ENCODE measurements at places on chromosomes 12 and 14. TPM values are rescaled to one million over a fixed set of nuclear protein-coding genes. Genes with fewer than 3 reads are reported as not detected.

DNA sequence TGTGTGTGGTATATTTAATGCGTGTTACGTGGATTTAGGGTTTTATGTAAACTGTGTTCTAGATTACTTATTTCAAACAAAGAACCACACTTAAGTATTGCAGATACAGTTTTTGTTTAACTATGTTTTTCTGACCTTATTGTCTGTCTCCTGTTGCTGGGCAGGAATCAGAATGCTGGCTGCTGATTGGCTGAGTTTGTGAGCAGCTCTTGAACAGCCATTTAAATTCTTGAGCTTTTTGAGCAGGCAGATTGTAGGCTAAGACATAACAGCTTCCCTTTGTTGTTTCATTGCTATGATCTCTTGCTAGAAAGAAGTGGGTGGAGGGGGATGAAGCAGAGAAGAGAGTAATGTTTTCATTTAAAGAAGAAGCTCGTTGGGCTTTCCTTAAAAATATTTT lies 52.2 kb downstream of the ATF7IP start:
- H3K36me3 ChIP-seq: no peaks in the 10 kb centered on the region
- no peaks in the 10 kb centered on the region for H3K27me3 ChIP-seq
- peak overlapping the region; percentile 27 for H3K4me3 ChIP-seq
- H3K27ac ChIP-seq: peak overlapping the region; percentile 6

GRCh38 chr12:123671876-123672275 lies 963 bp downstream of the TCTN2 start:
- H3K27me3 ChIP-seq: no peaks in the 10 kb centered on the region
- H3K4me3 ChIP-seq: peak overlapping the region; percentile 87
- H3K4me1 ChIP-seq: peaks cover 21% of the 10 kb centered on the region
- H3K27ac ChIP-seq: no peak overlapping the region
- DNase-seq: no peak
- peaks cover 10% of the 10 kb centered on the region for H3K36me3 ChIP-seq

- DNase-seq: no peak
- no peak overlapping the region for H3K27ac ChIP-seq
- no peaks in the 10 kb centered on the region for H3K4me1 ChIP-seq
- H3K36me3 ChIP-seq: peaks cover 46% of the 10 kb centered on the region
Measured at GRCh38 chr14:58227096-58227819, 17.4 kb upstream of the PSMA3 start.

GRCh38 chr12:64660237-64661018 lies 50.1 kb downstream of the RASSF3 start:
- H3K4me3 ChIP-seq: no peak overlapping the region
- H3K4me1 ChIP-seq: peaks cover 81% of the 10 kb centered on the region
- DNase-seq: no peak
- H3K27me3 ChIP-seq: no peaks in the 10 kb centered on the region
- no peaks in the 10 kb centered on the region for H3K36me3 ChIP-seq
- H3K27ac ChIP-seq: no peak overlapping the region

- H3K4me1 ChIP-seq: no peaks in the 10 kb centered on the region
- no peak for DNase-seq
- peaks cover 43% of the 10 kb centered on the region for H3K36me3 ChIP-seq
- H3K27me3 ChIP-seq: no peaks in the 10 kb centered on the region
Measured at GRCh38 chr12:4486980-4487379, 41.4 kb upstream of the FGF6 start.

GRCh38 chr12:20808521-20808920 lies 2.0 kb upstream of the SLCO1B3 start:
- DNase-seq: no peak
- H3K27me3 ChIP-seq: no peaks in the 10 kb centered on the region
- no peaks in the 10 kb centered on the region for H3K4me1 ChIP-seq
- no peaks in the 10 kb centered on the region for H3K36me3 ChIP-seq
- no peak overlapping the region for H3K27ac ChIP-seq

- no peak overlapping the region for H3K27ac ChIP-seq
- H3K36me3 ChIP-seq: no peaks in the 10 kb centered on the region
- H3K27me3 ChIP-seq: no peaks in the 10 kb centered on the region
- H3K4me3 ChIP-seq: no peak overlapping the region
Measured at GRCh38 chr14:51269634-51270033, 29.6 kb downstream of the TMX1 start.

DNA sequence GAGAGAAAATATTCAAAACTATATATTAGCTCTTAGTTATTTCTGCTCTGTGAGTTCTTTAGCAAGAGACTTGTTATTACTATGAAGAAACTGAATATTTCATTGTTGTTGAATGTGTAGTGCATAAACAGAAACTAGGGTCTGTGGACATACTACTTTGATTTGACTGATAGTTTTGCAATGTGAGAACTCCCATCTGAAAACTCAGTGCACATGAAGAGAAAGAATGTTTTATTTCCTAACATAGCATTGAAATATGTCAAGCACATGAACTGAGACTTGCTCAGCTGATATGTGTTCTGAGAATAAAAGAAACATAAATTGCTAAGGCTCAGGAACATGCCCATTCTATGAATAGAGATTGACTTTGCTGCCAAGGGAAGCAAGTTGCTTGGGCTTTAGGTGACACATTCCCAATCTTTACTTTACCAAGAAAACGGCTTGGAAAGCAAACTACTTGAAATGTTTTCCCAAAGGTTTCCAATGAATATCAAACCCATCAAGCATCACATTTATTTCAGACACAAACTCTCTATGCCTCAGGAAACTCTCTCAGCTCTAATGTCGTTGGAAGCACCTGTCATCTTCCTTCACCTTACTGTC lies 290.4 kb downstream of the SLC16A7 start:
- H3K4me3 ChIP-seq: no peak overlapping the region
- H3K27me3 ChIP-seq: no peaks in the 10 kb centered on the region
- no peaks in the 10 kb centered on the region for H3K36me3 ChIP-seq
- no peaks in the 10 kb centered on the region for H3K4me1 ChIP-seq

DNA sequence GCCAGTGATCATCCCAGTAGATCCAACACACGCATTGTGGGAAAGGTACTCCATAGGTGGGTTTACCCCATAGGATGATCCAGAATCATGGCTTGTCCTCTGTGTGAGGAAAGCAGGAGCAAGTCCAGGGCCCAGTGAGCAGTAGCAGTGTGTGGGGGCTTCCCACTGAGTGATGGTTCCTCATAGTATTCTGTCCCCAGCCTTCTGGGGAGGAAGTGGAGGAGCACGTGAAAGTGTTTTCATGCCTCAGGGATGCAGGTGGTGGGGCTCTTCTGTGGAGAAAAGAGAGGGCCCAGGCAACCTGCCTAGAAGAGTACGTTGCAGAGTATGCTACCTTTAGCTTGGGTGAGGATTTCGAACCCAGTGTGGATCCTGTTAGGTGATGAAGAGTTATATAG lies 56.5 kb downstream of the SUSD6 start:
- no peaks in the 10 kb centered on the region for H3K27me3 ChIP-seq
- H3K36me3 ChIP-seq: no peaks in the 10 kb centered on the region
- no peak overlapping the region for H3K4me3 ChIP-seq
- H3K27ac ChIP-seq: peak overlapping the region; percentile 12
- no peak for DNase-seq

- no peak overlapping the region for H3K27ac ChIP-seq
- DNase-seq: no peak
- H3K4me1 ChIP-seq: peaks cover 5% of the 10 kb centered on the region
Measured at GRCh38 chr14:22399776-22400175, 189.2 kb downstream of the DAD1 start.

- no peak overlapping the region for H3K4me3 ChIP-seq
- no peaks in the 10 kb centered on the region for H3K4me1 ChIP-seq
- H3K27me3 ChIP-seq: no peaks in the 10 kb centered on the region
- H3K36me3 ChIP-seq: no peaks in the 10 kb centered on the region
Measured at GRCh38 chr14:105503935-105504692, 13.1 kb downstream of the TEDC1 start.

- no peak overlapping the region for H3K27ac ChIP-seq
- H3K27me3 ChIP-seq: no peaks in the 10 kb centered on the region
- H3K36me3 ChIP-seq: no peaks in the 10 kb centered on the region
Measured at GRCh38 chr14:104895786-104896661, 28.7 kb upstream of the PLD4 start.

DNA sequence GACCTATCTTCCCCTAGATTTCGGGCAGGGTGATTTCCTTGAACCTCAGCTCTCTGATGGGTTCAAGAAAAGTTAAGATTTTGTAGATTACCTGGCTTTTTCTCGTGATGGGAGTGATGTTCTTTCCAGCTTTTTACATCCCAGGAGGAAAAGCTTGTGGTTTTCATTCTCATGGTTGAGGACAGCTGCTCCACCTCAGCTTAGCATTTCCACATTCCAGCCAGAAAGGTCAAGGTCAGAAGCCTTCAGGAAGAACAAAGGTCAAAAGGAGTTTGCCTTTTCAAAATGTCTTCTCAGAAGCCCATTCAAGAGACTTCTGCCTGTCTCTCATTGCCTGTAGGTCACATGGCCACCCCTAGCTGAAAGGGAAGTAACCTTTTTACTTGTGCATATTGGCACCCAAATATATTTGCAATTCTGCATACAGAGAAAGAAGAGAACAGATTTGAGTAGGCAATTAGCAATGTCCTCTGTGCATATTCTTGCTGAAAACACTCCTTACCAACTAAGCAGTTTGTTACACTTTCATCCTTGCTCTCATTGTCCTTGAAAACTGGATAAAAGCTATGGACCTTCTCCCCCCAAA lies 6.6 kb upstream of the ADGRD1 start:
- peak overlapping the region; percentile 62 for H3K27ac ChIP-seq
- no peak for DNase-seq
- H3K4me3 ChIP-seq: no peak overlapping the region
- no peaks in the 10 kb centered on the region for H3K36me3 ChIP-seq

DNA sequence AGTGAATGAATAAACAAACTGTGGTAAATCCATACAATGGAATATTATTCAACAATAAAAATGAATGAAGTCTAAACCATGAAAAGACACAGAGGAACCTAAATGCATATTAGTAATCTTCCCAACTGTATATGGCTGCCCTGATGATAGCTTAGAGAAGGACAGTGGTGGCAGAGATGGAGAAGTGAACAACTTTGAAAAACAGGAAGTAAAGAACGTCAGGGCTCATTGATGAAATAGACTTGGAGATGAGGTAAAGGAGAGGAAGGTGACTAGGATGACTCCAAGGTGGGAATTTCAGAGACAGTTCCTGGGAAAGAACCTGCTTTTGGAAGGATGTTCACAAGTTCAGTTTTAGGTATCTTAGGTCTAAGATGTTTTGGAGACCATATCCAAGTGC lies 36.3 kb upstream of the NT5DC3 start:
- no peak overlapping the region for H3K4me3 ChIP-seq
- DNase-seq: no peak
- H3K27ac ChIP-seq: no peak overlapping the region
- H3K4me1 ChIP-seq: no peaks in the 10 kb centered on the region

GRCh38 chr12:178829-179109 lies 35.2 kb downstream of the SLC6A12 start:
- no peak overlapping the region for H3K4me3 ChIP-seq
- H3K36me3 ChIP-seq: no peaks in the 10 kb centered on the region
- peaks cover 40% of the 10 kb centered on the region for H3K27me3 ChIP-seq

GRCh38 chr14:48936362-48936761 lies 649.8 kb downstream of the RPS29 start:
- peak overlapping the region; percentile 63 for H3K27ac ChIP-seq
- H3K4me3 ChIP-seq: no peak overlapping the region
- H3K27me3 ChIP-seq: no peaks in the 10 kb centered on the region
- no peak for DNase-seq
- no peaks in the 10 kb centered on the region for H3K36me3 ChIP-seq
- H3K4me1 ChIP-seq: peaks cover 22% of the 10 kb centered on the region

DNA sequence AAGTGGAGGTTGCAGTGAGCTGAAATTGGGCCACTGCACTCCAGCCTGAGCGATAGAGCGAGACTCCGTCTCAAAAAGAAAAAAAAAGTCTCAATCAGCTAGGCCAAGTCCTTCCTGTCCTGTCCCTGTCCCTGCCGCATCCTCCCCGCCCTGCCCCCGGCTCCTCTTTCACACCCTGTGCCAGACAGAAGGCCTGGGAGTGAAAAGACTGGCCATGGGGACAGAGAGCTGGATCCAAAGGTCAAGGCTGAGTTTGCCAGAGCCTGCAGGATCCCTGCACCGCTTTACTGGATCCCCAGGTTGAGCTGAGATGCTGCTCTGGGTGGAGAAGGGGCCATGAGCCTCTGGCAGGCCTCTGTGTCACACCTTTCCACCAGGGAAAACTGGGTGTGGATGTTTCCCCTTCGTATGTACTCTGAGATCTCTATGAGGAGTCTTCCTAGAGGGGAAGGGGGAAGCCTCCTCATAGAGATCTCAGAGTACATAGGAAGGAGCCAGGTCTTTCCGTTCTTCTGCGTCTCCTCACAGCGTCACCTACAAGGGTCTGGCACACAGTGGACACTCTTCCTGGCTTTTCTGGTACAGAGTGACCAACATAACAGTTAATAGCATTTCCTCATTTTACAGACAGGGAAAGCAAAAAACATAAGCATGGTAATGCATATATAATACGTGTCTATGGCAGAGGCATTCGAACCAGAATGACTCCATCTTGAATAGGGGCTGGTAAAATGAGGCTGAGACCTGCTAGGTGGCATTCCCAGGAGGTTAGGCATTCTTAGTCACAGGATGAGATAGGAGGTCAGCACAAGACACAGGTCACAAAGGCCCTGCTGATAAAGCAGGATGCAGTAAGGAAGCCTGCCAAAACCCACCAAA lies 35.1 kb downstream of the NINJ2 start:
- no peaks in the 10 kb centered on the region for H3K36me3 ChIP-seq
- H3K4me3 ChIP-seq: no peak overlapping the region
- H3K27ac ChIP-seq: no peak overlapping the region
- H3K27me3 ChIP-seq: no peaks in the 10 kb centered on the region

- H3K27me3 ChIP-seq: no peaks in the 10 kb centered on the region
- H3K27ac ChIP-seq: no peak overlapping the region
- no peaks in the 10 kb centered on the region for H3K36me3 ChIP-seq
- no peak for DNase-seq
- no peaks in the 10 kb centered on the region for H3K4me1 ChIP-seq
- no peak overlapping the region for H3K4me3 ChIP-seq
Measured at GRCh38 chr12:27988594-27989233, 16.2 kb upstream of the PTHLH start.

DNA sequence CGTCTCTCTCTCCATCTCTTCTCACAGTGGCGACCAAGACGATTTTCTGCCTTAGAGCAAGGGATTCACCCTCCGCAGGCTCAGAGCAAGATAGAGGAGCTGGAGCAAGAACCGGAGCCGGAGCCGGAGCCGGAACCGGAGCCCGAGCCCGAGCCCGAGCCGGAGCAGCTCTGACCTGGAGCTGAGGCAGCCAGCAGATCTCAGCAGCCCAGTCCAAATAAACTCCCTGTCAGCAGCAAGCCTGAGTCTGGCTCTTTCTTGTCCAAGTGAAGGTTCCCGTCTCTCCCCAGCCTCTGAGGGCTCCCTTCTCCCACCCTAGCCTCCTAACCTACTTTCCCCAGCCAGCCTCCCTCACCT lies 5.9 kb downstream of the LAG3 start:
- peaks cover 10% of the 10 kb centered on the region for H3K36me3 ChIP-seq
- peak overlapping the region; percentile 54 for H3K4me3 ChIP-seq
- no peak for DNase-seq

- H3K27ac ChIP-seq: no peak overlapping the region
- H3K27me3 ChIP-seq: no peaks in the 10 kb centered on the region
Measured at GRCh38 chr14:70709726-70710382, 68.1 kb downstream of the TTC9 start.

The TSHR gene
- not detected for total RNA-seq

The KRT80 gene
- total RNA-seq: not detected

The PARPBP gene
- 0.46 TPM for total RNA-seq

The GPR162 gene
- 12.1 TPM for total RNA-seq

The REM2 gene
- total RNA-seq: 0.26 TPM

The PTCSC3 gene
- total RNA-seq: not detected

The PAH gene
- total RNA-seq: not detected

The LYZ gene
- total RNA-seq: 95.3 TPM

The KRT85 gene
- not detected for total RNA-seq

The ADSS1 gene
- 6.2 TPM for total RNA-seq

The IL31 gene
- not detected for total RNA-seq

The PNP gene
- total RNA-seq: 17.5 TPM

The FOXG1 gene
- 0.83 TPM for total RNA-seq

The TTC7B gene
- total RNA-seq: 90.8 TPM

The ABCD2 gene
- total RNA-seq: 0.39 TPM
